Muscle of leg (tissue), 16 donors: ENCODE measurements at places on chromosomes 2 and 18. TPM values are rescaled to one million over a fixed set of nuclear protein-coding genes. Genes with fewer than 3 reads are reported as not detected.

COL4A4 gene
- total RNA-seq: 0.13 TPM

FOXI3 gene
- total RNA-seq: not detected

C2orf81 gene
- 1.4 TPM for total RNA-seq

SPATS2L gene
- total RNA-seq: 144 TPM

C18orf54 gene
- 4.4 TPM for total RNA-seq
